NCI-H2171 (cell line): ENCODE measurements at places on chromosomes 6 and 20.

DNA sequence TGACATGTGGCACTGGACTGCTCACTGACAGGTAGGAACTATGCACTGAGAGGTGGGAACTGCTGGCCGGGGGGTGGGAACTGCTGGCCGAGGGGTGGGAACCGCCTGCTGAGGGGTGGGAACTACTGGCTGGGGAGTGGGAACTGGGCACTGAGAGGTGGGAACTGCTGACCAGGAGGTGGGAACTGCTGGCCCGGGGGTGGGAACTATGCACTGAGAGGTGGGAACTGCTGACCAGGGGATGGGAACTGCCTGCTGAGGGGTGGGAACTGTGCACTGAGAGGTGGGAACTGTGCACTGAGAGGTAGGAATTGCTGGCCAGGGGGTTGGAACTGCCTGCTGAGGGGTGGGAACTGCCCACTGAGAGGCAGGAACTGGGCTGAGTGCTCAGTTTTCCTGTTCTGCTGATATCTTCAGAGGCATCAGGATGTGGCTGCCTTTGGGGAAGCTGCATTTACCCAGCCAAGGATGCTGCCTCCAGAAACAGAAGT lies 90.2 kb downstream of the THBS2 start:
- DNase-seq: no peak

DNA sequence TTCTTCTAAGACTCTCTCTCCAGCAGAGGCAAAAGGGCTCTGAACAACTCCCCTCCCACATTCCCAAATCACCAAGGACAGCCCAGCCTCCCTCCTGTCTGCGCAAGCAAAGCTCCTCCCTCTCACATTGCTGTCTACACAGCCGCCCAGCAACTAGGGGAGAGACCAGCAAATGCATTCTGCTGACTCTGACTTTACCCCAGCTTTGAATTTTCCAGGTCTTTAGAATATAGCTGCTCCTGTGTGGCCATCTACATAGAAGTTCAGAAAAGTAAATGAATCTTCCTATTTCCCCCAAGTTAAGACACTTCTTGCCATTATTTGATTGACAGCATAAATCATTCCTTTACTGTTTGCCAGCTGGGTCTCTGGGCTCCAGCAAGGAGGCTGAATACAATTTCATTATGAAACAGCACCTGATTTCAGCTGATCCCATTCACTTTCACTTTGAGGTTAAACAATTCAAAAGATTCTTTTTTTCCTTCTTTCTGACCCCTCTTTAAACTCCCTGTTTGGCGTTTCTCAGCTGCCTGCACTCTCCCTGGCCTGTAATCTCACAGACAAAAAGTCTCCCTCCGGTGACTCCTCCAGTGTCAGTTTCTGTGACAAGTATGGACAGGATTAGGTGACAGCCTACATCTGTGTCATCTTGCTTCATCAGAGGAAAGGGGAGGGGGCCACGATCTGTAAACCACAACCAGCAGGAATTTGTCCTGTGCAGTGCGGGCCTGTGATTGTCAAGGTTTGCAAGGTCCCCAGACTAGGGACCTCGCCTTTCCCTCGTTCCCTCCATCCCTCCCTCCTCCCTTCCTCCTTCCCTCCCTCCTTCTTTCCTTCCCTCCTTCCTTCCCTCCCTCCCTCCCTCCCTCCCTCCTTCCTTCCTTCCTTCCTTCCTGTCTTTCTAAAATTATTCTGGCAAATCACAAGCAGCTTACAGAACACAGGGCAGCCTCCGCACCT lies 205.6 kb upstream of the RIN2 start:
- DNase-seq: peak; percentile 31

GRCh38 chr6:21753241-21754108 lies 159.9 kb downstream of the SOX4 start:
- DNase-seq: no peak

GRCh38 chr6:36904114-36904513 lies 18.4 kb downstream of the C6orf89 start:
- no peak for DNase-seq

DNA sequence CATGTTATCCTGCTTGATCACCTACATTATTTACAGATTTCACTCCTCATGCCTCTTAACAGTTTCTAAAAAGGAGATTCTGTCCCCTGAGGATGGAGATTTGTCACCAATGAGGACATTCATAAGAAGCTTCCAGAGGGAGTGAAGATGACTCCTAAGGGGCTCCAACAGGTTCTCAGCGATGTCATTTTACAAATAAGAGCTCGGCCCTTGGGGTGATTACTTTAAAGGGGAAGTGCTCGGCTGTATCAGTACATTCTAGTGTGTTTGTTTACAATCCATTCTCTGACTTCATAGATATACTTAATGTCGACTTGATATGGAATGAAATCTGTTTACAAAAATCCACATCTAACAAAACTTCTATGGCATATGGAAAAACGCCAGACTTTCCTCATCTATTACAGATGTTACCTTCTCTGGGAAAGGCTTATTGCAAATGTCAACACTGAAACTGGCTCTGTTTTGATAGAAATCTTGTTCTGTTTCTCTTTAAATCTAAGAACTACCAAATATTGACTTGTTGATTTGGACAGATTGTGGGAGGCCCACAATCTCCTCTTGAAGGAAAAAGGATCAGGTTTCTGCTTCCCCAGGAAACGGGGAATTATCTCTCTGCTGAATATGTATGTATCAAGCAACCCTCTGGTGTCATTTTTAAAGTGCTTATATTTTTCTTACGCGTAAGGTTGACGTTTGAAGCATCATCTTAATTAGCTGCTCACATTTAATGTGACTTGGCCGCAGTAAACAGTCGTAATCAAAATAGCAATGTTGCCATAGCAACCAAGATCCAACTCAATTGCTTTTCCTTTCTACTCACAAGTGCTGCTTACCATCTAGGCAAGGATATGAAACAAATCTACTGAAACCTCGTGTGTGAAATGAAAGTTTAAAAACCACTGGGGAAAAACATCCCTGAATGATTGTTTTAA lies 95.7 kb downstream of the SHLD1 start:
- peak; percentile 89 for DNase-seq

DNA sequence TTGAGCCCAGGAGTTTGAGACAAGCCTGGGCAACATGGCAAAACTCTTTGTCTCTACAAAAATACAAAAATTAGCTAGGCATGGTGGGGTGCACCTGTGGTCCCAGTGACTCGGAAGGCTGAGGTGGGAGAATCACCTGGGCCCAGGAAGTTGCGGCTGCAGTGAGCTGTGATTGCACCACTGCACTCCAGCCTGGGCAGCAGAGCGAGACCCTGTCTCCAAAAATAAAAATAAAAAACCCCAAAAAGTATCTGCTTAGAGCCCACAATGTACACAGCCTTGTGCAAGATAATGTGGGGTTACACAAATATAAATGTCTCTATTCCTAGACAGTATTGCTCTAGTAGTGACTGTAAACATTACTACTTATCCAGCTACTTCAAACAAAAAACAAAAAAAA lies 5.9 kb downstream of the ESF1 start:
- DNase-seq: no peak

GRCh38 chr6:15280961-15281360 lies 35.1 kb downstream of the JARID2 start:
- DNase-seq: no peak

- DNase-seq: no peak
These were observed 118.1 kb downstream of the EYA4 start for GRCh38 chr6:133359256-133359655.
